ENCODE measurements at places on chromosomes 3 and 15.

DNA sequence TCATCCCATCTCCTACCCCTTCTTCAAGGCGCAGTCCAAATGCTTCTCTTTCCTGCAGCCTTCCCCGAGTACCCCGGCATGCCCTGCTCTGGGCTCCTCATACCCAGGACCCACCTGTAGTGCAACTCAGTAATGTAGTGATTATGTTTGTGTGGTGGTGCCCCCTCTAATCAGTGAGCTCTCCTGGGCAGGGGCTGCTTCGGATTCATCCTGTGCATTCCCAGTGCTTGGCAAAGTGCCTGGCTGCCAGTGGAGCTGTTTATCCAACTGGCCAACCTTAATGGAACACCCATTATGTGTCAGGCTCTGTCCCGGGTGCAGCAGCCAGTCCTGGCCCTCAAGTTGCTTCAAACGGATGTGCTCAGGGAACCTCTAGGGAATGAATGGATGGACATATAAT lies 174.4 kb upstream of the LINGO1 start:
- DNase-seq: no peak

DNA sequence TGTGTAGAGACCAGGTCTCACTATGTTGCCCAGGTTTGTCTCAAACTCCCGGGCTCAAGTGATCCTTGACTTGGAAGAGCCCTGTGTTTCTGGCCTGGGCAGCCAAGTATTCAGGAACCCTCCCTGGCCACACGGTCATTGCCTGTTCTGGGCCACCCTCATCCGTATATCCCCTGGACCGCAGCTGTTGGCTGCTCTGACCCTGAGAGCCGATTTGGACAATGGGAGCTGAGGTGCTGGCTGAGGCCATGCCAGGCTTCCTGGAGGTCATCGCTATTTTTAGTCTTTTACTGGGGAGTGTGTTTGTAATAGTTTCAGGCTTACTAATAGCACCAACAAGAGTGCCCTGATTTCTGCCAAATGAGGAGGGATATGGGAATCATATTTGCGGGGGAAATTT lies 60.7 kb downstream of the ADAMTS7 start:
- no peak for DNase-seq

GRCh38 chr15:93477188-93477587 lies 388.2 kb upstream of the RGMA start:
- DNase-seq: no peak

- no peak for DNase-seq
These were observed 132.7 kb downstream of the CHSY1 start for GRCh38 chr15:101119181-101119580.

DNA sequence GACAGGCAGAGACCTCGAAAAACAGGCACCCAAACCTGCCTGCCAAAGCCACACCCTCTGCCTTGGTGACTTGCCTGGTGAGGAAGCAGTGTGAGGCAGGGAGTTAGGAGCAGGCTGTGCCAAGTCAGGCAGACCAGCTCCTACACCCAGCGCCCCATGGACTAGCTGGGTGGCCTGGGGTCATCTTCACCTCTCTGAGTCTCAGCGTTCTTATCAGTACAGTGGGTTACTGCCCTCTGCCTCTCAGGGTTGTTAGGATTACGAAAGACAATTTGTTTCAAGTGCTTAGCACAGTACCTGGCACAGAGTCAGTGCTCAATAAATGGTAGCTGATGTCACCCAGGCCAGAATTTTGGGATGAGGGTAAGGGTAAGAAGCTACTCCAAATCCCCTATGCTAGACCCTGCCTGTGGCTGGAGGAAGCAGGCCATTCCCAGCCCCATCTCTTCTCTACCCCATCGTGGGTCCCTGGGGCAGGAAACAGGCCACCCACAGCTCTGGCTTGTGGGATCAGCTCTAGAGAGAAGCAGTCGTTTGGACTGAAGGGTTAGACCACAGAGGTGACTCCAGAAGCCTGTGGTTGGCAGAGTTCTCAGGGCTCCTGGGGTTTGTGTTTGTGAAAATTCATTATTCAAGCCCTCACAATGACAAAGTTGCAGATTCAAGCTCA lies 10.1 kb downstream of the SLC51B start:
- no peak for DNase-seq

DNA sequence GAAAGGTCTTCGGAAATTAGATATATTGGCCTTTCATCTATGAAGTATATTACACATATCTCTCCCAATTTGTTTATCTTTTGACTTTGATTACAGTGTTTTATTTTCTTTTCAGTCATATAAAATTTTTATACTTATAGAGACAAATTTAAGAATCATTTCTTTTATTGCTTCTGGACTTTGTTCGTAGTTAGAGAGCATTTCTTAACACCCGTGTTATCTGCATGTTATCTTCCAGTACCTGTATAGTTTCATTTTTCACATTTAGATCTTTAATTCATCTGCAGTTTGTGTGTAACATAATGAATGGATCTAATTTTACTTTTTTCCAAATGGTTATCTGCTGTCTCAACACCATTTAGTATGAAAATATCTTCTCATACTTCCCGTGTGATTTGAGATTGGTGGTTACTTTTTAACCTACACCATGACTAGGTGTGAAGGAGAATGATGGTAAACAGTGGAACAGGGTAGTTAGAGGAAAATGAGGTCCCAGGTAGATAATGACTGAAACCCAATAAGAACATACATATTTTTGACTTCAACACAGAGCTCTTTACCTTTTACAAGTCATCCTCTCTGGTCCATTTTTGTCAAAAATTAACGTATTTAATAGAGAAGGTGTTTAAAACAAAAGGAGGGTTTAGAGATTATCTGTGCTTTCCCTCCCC lies 99.3 kb downstream of the LPP start:
- no peak for DNase-seq

DNA sequence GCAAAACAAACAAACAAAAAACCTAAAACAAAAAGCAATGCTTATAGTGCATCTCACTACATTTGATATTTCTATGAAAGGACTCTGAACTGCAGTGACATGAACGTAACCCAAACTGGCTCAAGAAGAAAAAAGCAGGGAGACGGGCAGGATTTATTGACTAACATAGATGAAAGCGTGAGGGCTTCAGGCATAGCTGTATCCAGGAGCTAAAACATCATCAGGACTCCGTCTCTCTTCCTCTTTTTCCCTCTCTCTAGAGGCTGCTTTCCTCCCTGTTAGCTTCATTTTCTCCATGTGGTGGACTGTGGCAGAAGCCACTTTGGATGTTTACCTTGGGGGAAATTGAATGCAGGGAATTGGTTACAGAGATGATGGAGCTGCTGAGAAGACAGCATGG lies 418.2 kb upstream of the PROK2 start:
- no peak for DNase-seq

DNA sequence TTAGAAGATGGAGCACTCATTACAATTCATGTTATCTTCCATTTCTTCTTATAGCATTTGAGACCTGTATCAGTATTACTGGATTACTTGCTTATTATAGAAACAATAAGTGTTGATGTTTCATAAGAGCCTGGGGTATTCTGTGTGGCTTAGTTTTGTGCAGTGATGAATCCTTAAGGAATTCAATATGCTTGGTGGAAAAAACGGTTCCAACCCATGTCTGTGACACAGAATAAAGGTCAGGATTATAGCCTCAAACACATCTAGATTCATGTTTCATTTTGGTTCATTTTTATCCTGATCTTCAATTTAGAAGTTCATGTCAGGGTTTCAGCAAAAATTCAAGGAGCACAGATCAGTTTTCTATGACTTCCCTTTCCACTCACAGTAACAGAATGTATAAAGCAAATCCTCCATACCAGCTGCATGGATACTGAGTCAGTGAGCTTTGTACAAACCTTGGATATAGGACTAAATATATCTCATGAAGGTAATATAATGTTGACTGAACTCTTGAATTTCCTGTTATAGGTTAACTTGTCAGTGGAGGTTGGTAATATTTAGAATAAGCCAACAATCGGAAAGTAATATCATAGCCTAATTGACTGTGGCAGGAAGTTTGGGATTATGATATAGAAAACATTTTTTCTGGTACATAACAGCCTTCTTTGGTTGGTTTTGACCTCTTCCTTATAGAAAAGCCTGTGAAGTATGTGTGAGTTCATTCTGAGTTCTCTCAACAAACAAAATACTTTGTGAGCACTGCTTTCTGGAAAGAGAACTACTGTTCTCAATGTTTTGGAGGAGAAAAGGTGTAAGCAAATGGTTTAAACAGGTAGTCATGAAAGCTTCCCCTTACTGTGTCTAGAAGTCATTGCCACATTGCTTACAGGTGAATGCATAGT lies 218.2 kb upstream of the TPM1 start:
- no peak for DNase-seq

DNA sequence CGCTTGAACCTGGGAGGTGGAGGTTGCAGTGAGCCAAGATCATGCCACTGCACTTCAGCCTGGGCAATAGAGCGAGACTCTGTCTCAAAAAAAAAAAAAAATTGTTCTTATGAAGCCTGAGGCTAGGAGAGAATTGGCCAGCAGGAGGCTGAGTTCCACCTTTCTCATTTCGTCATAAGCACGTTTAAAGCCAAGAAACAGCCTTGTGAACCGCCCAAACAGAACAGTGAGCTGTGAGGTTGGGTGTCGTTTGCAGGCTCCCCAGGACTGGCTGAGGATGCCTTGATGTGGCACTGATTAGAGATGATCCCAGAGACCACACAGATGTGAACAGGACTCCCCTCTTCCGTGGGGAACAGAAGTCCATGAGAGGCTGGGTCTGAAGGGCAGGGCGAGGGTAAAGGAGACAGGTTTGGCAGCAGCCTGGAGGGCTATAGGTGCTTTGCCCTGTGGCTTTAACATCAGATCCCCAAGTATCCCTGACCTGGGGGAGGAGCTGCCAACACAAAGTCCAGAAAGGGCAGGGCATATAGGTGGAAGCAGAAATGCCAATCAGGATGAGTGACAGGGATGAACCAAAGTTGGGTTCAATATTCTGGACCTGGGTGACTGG lies 52.9 kb downstream of the CLEC3B start:
- DNase-seq: no peak

DNA sequence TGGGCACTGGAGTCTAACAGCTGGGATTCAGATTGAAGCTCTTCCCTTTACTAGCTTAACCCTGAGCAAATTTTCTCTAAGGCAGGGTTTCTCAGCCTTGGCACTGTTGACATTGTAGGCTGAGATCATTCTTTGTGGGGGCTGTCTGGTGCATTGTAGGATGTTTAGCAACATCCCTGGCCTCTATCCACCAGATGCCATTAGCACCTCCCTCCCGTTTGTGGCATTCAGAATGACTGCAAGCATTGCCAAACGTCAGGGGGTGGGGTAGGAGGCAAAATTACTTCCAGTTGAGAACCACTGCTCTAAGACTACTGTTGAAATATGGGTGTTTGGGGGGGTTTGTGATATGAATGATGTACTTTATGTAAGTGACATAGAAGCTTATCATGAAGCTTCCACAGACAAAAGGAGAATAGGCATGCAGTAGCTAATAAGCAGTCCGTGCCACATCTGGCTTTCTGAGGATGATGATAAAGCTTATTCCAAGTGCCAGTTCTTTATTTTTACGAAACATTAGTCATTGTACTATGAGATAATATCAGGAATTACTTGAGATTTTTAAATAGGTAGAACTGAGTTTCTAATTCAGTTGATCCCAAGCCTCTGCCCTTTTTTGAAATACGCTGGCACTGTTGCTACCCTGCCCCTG lies 39.3 kb downstream of the NKIRAS1 start:
- no peak for DNase-seq

DNA sequence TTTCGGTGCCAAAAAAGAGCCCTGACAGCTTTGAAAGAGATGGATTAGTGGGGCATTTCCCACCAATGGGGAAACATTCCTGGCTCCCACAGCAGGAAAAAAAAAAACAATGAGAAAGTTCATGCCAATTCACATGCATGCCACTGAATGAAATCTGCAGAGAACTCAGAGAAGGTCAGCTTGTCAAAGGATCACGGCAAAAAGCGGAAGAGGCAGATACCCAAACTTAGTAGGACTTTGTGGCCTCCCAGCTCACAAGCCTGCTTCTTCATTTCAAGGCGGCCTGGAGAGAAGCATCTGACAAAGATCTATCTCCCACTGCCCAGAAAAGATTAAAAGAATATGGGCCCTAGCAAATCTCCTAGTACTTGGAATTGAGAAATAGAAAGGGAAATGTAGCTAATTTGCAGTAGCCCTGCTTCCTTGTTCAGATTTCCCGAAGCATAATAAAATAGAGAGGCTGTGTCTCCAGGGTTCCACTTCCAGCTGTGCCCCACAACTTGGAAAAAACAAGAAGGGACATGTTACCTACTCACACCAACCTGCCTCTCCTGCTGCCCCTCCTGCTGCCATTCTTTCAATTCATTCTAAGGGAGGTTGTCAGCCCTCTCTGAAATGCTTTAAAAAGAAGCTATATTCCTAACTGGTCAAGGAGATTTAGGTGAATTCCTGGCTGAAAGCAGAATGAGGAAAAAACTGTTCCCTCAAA lies 170.4 kb downstream of the FHIT start:
- DNase-seq: no peak

DNA sequence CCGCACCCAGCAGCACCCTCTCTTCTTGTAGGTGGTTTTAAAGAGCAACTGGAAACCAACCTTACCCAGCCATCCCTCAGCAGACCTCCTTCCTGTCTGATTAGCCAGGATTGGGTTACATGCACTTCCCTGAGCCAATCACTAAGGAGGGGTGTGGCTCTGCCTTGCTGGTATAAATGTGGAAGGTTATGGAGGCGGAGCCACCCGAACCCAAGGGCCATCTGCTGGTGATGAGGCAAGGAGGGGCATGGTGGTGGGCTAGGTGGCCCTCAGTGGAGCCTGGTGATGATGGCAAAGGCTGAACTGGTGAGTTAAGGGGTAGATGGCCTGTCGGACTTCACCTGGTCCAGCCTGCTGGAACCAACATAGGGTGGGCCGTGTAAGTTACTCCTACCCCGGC lies 39.8 kb downstream of the CCDC33 start:
- no peak for DNase-seq
